ENCODE measurements at places on chromosomes 4 and X. TPM values are rescaled to one million over a fixed set of nuclear protein-coding genes. Genes with fewer than 3 reads are reported as not detected.

Gene RPA4
- 0.22 TPM for polyA plus RNA-seq

Gene GLOD5
- polyA plus RNA-seq, result 22.7 TPM

Gene SLC7A11
- 2.8 TPM for polyA plus RNA-seq

Gene STAP1
- 2.4 TPM for polyA plus RNA-seq

Gene FAM200B
- polyA plus RNA-seq, result 88.9 TPM

Gene SOWAHB
- polyA plus RNA-seq, result 11.0 TPM

Gene GAGE1
- not detected for polyA plus RNA-seq

Gene LNX1
- 4.6 TPM for polyA plus RNA-seq

Gene CDX4
- polyA plus RNA-seq, result not detected

Gene GAGE12J
- not detected for polyA plus RNA-seq

Gene ART3
- 5.1 TPM for polyA plus RNA-seq

Gene CXCL8
- 12.6 TPM for polyA plus RNA-seq

Gene JAKMIP1
- 1.8 TPM for polyA plus RNA-seq

Gene ARAP2
- polyA plus RNA-seq, result 6.7 TPM

Gene SPINK2
- polyA plus RNA-seq, result not detected

Gene NAP1L5
- polyA plus RNA-seq, result 4.6 TPM

Gene NFXL1
- polyA plus RNA-seq, result 3.7 TPM

Gene VAMP7
- polyA plus RNA-seq, result 39.8 TPM

Gene PCDH10
- under 0.01 TPM for polyA plus RNA-seq

Gene SPP1
- polyA plus RNA-seq, result 3.0 TPM

Gene VEGFC
- not detected for polyA plus RNA-seq

Gene TNIP3
- 3.0 TPM for polyA plus RNA-seq

Gene CDKL2
- polyA plus RNA-seq, result not detected

Gene UGT2B11
- not detected for polyA plus RNA-seq

Gene PPEF2
- polyA plus RNA-seq, result not detected

Gene TMEM271
- polyA plus RNA-seq, result 0.06 TPM

Gene CACNA1F
- polyA plus RNA-seq, result 0.70 TPM

Gene ELF4
- 25.9 TPM for polyA plus RNA-seq

Gene SPANXB1
- not detected for polyA plus RNA-seq

Gene EIF1AX
- 37.2 TPM for polyA plus RNA-seq

Gene MAGEB10
- polyA plus RNA-seq, result not detected

Gene L1CAM
- 10.5 TPM for polyA plus RNA-seq

Gene TEX11
- polyA plus RNA-seq, result 2.4 TPM

Gene SPANXA1
- polyA plus RNA-seq, result not detected

Gene TGIF2LX
- not detected for polyA plus RNA-seq

Gene MAGEB17
- not detected for polyA plus RNA-seq

Gene RAB33A
- polyA plus RNA-seq, result 3.8 TPM

Gene GPR173
- 0.23 TPM for polyA plus RNA-seq

Gene PCDH11X
- not detected for polyA plus RNA-seq

Gene CDKL5
- polyA plus RNA-seq, result 0.46 TPM

Gene PPP4R3C
- not detected for polyA plus RNA-seq

Gene STPG2
- polyA plus RNA-seq, result not detected

Gene F9
- not detected for polyA plus RNA-seq

Gene SAGE1
- polyA plus RNA-seq, result not detected

Gene TREX2
- polyA plus RNA-seq, result not detected

Gene GPC3
- polyA plus RNA-seq, result 2.7 TPM

Gene HSFX3
- polyA plus RNA-seq, result not detected

Gene GLRB
- polyA plus RNA-seq, result not detected

Gene UGT2B10
- polyA plus RNA-seq, result 0.60 TPM

Gene TASL
- polyA plus RNA-seq, result 2.8 TPM

Gene NSD2
- polyA plus RNA-seq, result 7.2 TPM

Gene HMGN5
- polyA plus RNA-seq, result 14.4 TPM

Gene ENOPH1
- 22.2 TPM for polyA plus RNA-seq

Gene CLGN
- 0.23 TPM for polyA plus RNA-seq

Gene RADX
- polyA plus RNA-seq, result 0.60 TPM

Gene KIAA1210
- polyA plus RNA-seq, result not detected

Gene PRR32
- polyA plus RNA-seq, result not detected
